ENCODE measurements at places on chromosomes 7 and 10.

GRCh38 chr10:69734797-69735468 is 66.8 kb upstream of the COL13A1 start:
- DNase-seq, result no peak
- no peak overlapping the region for H3K4me3 ChIP-seq

GRCh38 chr7:42690794-42691639 is 220.9 kb downstream of the C7orf25 start:
- peaks cover 5% of the 10 kb centered on the region for H3K27me3 ChIP-seq
- H3K27ac ChIP-seq, result no peak overlapping the region
- peak; percentile 41 for DNase-seq

GRCh38 chr10:2122431-2123124 is 385.3 kb upstream of the ADARB2 start:
- no peaks in the 10 kb centered on the region for H3K36me3 ChIP-seq
- no peak overlapping the region for H3K27ac ChIP-seq
- no peak for DNase-seq

- no peak overlapping the region for H3K4me3 ChIP-seq
- H3K36me3 ChIP-seq, result peaks cover 37% of the 10 kb centered on the region
- H3K4me1 ChIP-seq, result peaks cover 93% of the 10 kb centered on the region
- peak overlapping the region; percentile 79 for H3K27ac ChIP-seq
Observed at GRCh38 chr7:137958470-137959431, 43.1 kb downstream of the CREB3L2 start.

GRCh38 chr7:139679731-139680594 is 97.8 kb downstream of the HIPK2 start:
- peak overlapping the region; percentile 69 for H3K4me3 ChIP-seq
- peak overlapping the region; percentile 98 for H3K27ac ChIP-seq
- no peaks in the 10 kb centered on the region for H3K27me3 ChIP-seq

DNA sequence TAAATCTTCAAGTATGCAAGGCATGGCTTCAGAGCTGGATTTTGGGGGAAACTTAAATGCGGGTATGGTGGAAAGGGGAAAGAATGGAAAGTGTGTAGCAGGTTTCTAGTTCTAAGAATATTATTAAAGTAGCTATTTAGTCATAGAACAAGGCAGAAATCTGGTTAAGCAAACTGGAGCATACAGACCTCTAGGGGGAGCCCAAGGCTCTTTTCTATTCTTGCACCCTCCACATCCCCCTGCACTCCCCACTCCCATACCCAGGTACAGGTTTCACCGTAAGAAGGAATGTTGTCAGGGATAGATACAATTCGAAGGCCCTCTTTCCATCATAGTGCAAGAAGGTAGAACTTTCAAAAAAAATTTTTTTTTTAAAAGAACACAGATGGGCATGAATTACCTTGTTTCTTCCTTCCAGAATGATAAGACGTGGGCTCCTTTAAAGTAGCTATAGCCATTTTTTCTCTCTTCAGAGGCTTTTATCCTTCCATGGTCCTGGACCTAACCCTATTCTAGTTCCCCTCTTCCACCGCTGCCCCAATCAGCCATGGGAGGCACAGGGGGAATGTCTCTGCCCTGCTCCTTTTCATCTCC is 41.5 kb upstream of the SMIM30 start:
- H3K36me3 ChIP-seq, result no peaks in the 10 kb centered on the region
- H3K4me1 ChIP-seq, result no peaks in the 10 kb centered on the region
- H3K27me3 ChIP-seq, result no peaks in the 10 kb centered on the region

DNA sequence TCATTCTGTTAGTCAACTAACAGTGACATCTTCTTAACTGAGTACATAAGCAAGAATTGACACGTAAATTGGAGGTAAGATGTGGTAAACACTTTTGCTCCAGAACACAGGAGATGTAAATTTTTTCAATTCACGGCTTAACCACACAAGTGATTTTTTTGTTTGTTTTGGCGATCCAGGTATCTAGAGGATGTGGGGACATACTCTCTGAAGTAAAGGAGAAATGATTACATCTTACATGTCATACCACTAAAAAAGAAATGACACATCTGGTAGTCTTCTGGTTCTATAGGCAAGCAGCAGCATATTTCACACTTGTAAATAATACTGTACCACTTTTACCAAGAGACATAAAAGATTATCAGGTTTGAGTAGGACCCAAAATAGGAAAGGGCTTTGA is 200.3 kb upstream of the ZWINT start:
- H3K27me3 ChIP-seq, result no peaks in the 10 kb centered on the region
- DNase-seq, result no peak
- no peak overlapping the region for H3K4me3 ChIP-seq
- no peak overlapping the region for H3K27ac ChIP-seq
- no peaks in the 10 kb centered on the region for H3K4me1 ChIP-seq

GRCh38 chr7:43141091-43141490 is 28.6 kb downstream of the HECW1 start:
- no peaks in the 10 kb centered on the region for H3K36me3 ChIP-seq
- H3K4me1 ChIP-seq, result peaks cover 39% of the 10 kb centered on the region
- H3K27ac ChIP-seq, result no peak overlapping the region
- DNase-seq, result no peak

- no peaks in the 10 kb centered on the region for H3K36me3 ChIP-seq
- no peaks in the 10 kb centered on the region for H3K4me1 ChIP-seq
- DNase-seq, result no peak
- H3K27me3 ChIP-seq, result peaks cover 17% of the 10 kb centered on the region
- no peak overlapping the region for H3K27ac ChIP-seq
- no peak overlapping the region for H3K4me3 ChIP-seq
Observed at GRCh38 chr10:60253484-60253883, 136.2 kb downstream of the ANK3 start.

DNA sequence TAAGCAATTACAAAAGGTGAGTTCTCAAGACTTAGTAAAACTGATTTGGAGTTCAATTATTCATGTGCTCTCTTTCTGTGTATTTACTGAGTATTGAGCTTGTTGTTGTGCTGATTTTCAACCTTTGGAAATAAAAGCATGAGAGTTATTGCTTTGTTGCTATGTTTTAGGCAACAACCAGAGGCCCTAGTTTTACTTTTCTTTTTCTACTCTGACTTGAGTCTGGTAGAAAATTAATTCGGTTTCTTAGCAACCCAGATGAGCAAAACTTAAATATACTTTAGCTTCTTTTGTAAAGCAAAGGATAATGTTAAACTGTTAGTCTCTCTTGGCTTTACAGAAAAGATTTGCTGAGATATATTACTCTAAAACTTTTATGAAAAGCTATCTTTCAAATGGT is 66.4 kb upstream of the SCIN start:
- H3K36me3 ChIP-seq, result no peaks in the 10 kb centered on the region
- no peak overlapping the region for H3K27ac ChIP-seq
- H3K4me3 ChIP-seq, result no peak overlapping the region
- no peaks in the 10 kb centered on the region for H3K27me3 ChIP-seq
- no peaks in the 10 kb centered on the region for H3K4me1 ChIP-seq
- no peak for DNase-seq

DNA sequence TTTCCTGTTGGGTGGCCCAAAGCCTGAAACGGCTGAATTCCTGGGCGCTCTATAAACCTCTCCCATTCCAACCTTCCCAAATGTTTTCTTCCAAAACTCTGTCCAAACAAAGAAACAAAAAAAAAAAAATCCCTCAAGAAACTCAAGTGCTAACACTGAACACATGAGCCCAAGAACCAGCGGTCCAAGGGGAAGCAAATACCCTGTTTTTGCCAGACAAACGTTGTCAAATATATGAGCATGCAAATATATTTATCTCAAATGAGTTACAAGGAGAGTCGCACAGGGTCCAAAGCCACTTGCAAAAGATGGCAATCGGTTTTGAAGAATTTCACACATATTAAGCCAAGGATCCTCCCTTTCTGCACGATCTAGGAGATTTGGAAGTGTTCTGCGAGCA is 23.3 kb upstream of the EMX2 start:
- DNase-seq, result no peak
- H3K4me1 ChIP-seq, result no peaks in the 10 kb centered on the region
- no peak overlapping the region for H3K27ac ChIP-seq
- H3K4me3 ChIP-seq, result no peak overlapping the region
- H3K27me3 ChIP-seq, result peaks cover 17% of the 10 kb centered on the region

DNA sequence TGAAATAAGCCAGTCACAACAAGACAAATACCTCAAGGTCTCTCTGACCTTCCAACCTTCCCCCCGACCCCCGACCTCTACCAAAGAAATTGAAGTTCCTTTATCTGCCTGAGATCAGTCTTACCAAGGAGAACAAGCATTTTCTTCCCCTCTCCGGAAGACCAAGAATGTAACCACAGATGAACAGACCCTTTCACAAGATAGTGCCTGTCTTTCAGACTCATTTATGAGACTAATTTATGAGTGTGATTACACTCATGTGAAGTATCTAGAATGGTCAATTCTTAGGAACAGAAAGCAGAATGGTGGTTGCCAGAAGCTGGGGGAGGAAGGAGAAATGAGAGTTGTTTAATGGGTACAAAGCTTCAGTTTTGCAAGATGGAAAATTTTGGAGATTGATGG is 108.9 kb upstream of the MKLN1 start:
- no peak overlapping the region for H3K4me3 ChIP-seq
- no peak overlapping the region for H3K27ac ChIP-seq
- peaks cover 1% of the 10 kb centered on the region for H3K27me3 ChIP-seq
- DNase-seq, result no peak
- no peaks in the 10 kb centered on the region for H3K4me1 ChIP-seq
- H3K36me3 ChIP-seq, result no peaks in the 10 kb centered on the region

- no peaks in the 10 kb centered on the region for H3K4me1 ChIP-seq
- H3K27me3 ChIP-seq, result peaks cover 4% of the 10 kb centered on the region
- H3K36me3 ChIP-seq, result no peaks in the 10 kb centered on the region
- H3K27ac ChIP-seq, result no peak overlapping the region
- peak; percentile 48 for DNase-seq
Observed at GRCh38 chr10:122435212-122435827, 19.1 kb upstream of the ARMS2 start.

- DNase-seq, result no peak
- H3K27me3 ChIP-seq, result no peaks in the 10 kb centered on the region
- peaks cover 23% of the 10 kb centered on the region for H3K4me1 ChIP-seq
Observed at GRCh38 chr7:115217373-115217772, 295.5 kb downstream of the MDFIC start.

GRCh38 chr7:107631588-107632491 is 28.8 kb upstream of the SLC26A4 start:
- H3K27me3 ChIP-seq, result peaks cover 2% of the 10 kb centered on the region
- H3K4me3 ChIP-seq, result no peak overlapping the region
- no peak overlapping the region for H3K27ac ChIP-seq
- no peaks in the 10 kb centered on the region for H3K4me1 ChIP-seq
- DNase-seq, result no peak

GRCh38 chr7:134926396-134926795 is 59.9 kb upstream of the AGBL3 start:
- H3K4me3 ChIP-seq, result peak overlapping the region; percentile 7
- H3K36me3 ChIP-seq, result peaks cover 78% of the 10 kb centered on the region
- peaks cover 63% of the 10 kb centered on the region for H3K27me3 ChIP-seq
- H3K27ac ChIP-seq, result peak overlapping the region; percentile 77
- H3K4me1 ChIP-seq, result peaks cover 99% of the 10 kb centered on the region
- DNase-seq, result no peak

DNA sequence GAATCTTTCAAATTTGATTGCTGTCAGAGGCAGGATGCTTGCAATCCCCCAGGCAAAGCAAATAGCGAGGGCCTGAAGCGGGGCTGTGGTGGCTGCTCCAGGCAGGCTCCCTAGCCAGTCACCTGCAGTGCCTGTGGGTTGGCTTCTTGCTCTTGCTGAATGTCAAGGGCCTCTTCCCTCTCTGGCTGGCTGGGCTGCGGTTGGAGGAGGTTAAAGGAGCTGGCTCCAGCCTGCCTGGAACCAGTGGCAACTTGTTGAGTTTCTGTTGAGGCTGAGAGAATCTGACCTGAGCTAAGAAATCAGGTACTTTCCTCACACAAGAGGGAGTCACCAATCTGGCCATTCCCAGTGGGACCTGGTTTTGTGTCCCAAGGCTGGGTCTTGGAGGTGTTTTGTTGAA is 134.7 kb downstream of the TMEM178B start:
- H3K27me3 ChIP-seq, result no peaks in the 10 kb centered on the region
- H3K36me3 ChIP-seq, result no peaks in the 10 kb centered on the region
- no peak overlapping the region for H3K27ac ChIP-seq
- H3K4me3 ChIP-seq, result no peak overlapping the region
- peaks cover 7% of the 10 kb centered on the region for H3K4me1 ChIP-seq

- no peak overlapping the region for H3K27ac ChIP-seq
- no peak overlapping the region for H3K4me3 ChIP-seq
- no peak for DNase-seq
- H3K4me1 ChIP-seq, result peaks cover 21% of the 10 kb centered on the region
- H3K36me3 ChIP-seq, result no peaks in the 10 kb centered on the region
Observed at GRCh38 chr10:33494694-33495265, 160.3 kb upstream of the NRP1 start.

GRCh38 chr7:83930262-83930661 is 264.3 kb downstream of the SEMA3A start:
- H3K36me3 ChIP-seq, result no peaks in the 10 kb centered on the region
- H3K27me3 ChIP-seq, result peaks cover 3% of the 10 kb centered on the region
- no peak overlapping the region for H3K27ac ChIP-seq
- DNase-seq, result no peak
- no peaks in the 10 kb centered on the region for H3K4me1 ChIP-seq
- H3K4me3 ChIP-seq, result no peak overlapping the region

- H3K27me3 ChIP-seq, result no peaks in the 10 kb centered on the region
- no peak overlapping the region for H3K4me3 ChIP-seq
Observed at GRCh38 chr10:51445588-51445987, 253.8 kb downstream of the CSTF2T start.

DNA sequence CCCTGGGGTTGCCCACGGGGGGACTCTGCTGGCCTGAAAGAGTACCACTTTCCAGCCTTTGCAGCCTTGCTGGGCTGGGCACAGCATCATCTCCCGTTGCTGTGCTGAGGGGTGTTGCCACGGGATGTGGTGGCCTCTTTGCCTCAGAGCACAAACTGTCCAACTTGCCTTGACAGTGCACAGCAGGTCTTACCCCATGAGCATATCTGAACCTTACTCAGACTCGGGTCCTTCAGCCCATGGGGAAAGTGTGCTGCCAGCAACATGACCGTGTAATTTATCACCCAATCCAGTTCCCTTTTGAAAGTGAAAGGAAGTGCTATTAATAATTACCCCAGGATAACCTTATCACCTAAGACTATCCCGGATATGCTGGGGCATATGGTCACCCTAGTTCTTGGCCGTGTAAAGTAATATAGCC is 46.8 kb downstream of the TBXAS1 start:
- H3K36me3 ChIP-seq, result no peaks in the 10 kb centered on the region
- H3K4me3 ChIP-seq, result no peak overlapping the region
- DNase-seq, result no peak
- H3K27me3 ChIP-seq, result peaks cover 22% of the 10 kb centered on the region
- peaks cover 45% of the 10 kb centered on the region for H3K4me1 ChIP-seq

- DNase-seq, result peak; percentile 19
- peaks cover 8% of the 10 kb centered on the region for H3K4me1 ChIP-seq
- H3K27me3 ChIP-seq, result no peaks in the 10 kb centered on the region
- no peak overlapping the region for H3K4me3 ChIP-seq
- peak overlapping the region; percentile 2 for H3K27ac ChIP-seq
Observed at GRCh38 chr7:105277341-105277740, 111.4 kb downstream of the SRPK2 start.
